Right ventricle myocardium inferior (tissue), 1 donor: ENCODE measurements at places on chromosomes 3 and 15. TPM values are rescaled to one million over a fixed set of nuclear protein-coding genes. Genes with fewer than 3 reads are reported as not detected.

DNA sequence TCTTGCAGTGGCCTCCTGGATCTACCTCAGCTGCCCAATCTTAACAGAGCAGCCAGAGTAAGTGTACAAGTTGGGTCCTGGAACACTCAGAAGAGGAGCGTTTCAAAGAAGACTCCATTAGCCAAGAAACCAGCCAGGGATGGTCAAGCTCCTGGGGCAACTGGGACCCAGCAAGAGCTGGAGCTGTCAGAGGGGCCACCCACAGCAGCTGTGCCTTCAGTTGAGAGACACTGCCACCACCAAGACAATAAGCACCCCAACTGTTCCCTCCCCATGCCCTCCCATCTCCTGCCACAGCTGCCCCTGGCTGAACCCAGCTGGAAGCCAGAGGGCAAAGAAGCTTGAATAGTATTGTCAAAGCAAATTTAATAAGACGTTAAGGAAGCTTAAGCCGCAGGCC, 110.6 kb upstream of the TLE3 start:
- no peak for DNase-seq

GRCh38 chr3:172167892-172168648, 128.7 kb downstream of the FNDC3B start:
- DNase-seq, result no peak

GRCh38 chr3:19547665-19548464, 386.2 kb downstream of the EFHB start:
- DNase-seq, result no peak

The UNC13C gene
- 0.08 TPM for total RNA-seq

GRCh38 chr15:78242128-78242527, 7.8 kb upstream of the ACSBG1 start:
- no peak for DNase-seq

DNA sequence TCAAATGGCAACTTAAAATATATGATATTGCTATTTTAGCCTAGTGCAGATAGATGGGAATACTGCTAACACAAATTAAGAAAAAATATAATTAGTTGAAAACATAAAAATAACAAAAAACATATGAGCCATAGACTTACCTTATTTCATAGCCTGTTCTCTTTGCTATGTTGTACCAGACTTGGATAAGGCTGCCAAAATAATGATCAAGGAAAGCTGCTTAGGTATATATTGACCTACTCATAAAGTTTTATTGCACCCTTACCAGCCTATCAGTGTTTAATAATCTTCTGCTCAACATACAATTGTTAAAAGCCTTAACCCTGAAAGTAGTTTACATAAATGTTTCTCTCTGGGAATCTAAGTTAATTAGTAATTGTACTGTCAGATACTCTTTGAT, at the start of gene SI:
Gene SI (minus strand): TSS at position 204 of the 400 bp plus-strand sequence. CDS start 2,484 bp downstream, outside the sequence.
- DNase-seq, result no peak

- no peak for DNase-seq
Measured at GRCh38 chr3:195764961-195765706, 44.4 kb downstream of the MUC20 start.

The SCAANT1 gene
- total RNA-seq, result not detected

- DNase-seq, result no peak
Measured at GRCh38 chr3:170270282-170270881, 48.2 kb downstream of the PRKCI start.

GRCh38 chr3:179717219-179717618, 64.4 kb downstream of the USP13 start:
- DNase-seq, result no peak

DNA sequence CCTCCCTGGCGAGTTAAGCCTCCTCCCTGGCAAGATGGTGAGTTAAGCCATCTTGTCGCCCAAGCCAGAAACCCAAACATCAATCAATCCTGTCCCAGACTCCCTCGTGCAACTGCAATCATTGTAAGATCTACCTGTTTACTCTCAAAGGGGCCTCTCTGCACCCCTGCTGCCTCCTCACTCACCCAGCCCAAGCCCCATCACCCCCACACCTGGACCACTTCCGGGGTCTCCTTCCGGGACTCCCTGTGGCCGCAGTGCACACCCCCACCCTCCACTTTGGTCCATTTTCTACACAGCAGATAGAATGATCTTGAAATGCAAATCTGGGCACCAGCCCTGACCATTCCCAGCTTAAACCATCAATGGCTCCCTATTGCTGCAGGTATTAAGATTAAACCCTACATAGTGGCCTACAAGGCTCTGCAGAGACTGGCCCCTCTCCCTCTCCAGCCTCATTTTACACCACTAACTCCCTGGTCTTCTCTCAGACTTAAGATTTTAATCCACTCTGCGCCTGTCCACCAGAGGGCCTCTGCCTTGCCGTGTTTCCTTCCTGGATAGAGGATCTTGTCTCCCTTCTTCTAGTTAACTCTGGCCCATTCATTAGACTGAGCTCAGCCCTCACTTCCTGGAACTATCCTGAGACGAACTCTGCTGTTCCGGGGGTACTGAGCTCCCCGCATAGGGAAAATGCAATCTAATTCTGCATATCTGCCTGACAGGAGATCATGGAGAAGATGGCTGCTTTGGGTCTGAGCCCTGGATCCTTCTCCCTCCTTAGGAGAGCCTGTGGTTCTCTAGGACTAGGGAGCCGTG, 41.9 kb upstream of the SLC6A1 start:
- DNase-seq, result no peak

GRCh38 chr15:48012191-48012590, 108.6 kb upstream of the SLC24A5 start:
- no peak for DNase-seq

GRCh38 chr15:67947254-67948039, 106.7 kb upstream of the PIAS1 start:
- DNase-seq, result no peak

- DNase-seq, result peak; percentile 82
Measured at GRCh38 chr15:64911311-64912186, at the start of gene ANKDD1A. ANKDD1A (plus strand) TSS chr15:64911902; CDS start chr15:64911931, 29 bp downstream.

DNA sequence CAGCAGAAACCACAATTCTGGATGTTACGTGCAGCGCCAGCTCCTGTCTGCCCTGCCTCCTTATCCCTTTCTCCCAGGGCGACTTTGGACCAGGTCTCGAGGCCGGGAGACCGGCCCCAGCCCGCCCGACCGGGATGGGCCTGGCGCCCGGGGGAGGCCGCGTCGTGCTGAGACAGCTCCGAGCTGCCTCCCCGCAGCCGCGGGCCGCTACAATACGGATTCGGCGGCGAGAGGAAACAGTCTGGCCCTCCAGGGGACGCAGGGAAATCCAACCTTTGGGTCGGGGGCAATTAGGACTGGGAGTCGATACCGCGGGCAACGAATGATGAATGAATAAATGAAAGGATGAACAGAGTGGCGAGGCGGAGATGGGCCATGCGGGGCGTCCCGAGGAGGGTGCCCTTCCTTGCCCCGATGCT, 537 bp downstream of the GRAMD2A start:
- no peak for DNase-seq

DNA sequence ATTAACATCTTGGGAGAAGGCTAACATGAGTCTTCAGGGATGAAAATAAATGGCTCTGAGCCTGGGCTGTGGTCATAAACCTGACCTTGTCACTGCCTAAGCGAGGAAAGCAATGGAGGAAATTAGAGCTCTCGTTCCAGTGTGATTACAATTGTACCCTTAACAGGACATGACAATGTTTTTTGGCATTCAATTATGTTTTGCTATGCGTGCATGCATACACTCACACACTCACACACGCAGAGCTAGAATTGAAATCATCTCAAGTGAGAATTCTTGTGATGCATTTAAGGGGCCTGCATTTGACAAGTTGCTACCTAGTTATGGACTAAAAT, 24.1 kb downstream of the ZNF80 start:
- DNase-seq, result no peak

DNA sequence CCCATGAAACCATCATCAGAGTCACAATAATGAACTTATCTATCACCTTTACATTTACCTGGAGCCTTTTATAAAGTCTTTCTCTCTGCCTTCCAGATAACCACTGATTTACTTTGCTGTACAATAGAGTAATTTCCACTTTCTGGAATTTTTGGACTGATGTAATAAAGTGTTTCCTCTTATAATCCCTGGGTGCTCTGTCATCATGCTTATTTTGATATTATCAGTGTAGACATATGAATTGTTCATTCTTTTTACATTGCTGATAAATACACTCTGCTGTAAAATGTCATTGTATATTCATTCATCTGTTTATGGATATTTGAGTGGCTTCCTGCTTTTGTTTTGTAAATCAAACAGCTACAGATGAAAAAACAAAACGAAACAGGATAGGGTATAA, 27.0 kb upstream of the IREB2 start:
- no peak for DNase-seq
